ENCODE measurements at places on chromosomes 2 and 18. TPM values are rescaled to one million over a fixed set of nuclear protein-coding genes. Genes with fewer than 3 reads are reported as not detected.
A peak's percentile ranks its signal among the peaks of the same experiment; 100 is the strongest.

ERFE gene
- not detected for total RNA-seq

DNA sequence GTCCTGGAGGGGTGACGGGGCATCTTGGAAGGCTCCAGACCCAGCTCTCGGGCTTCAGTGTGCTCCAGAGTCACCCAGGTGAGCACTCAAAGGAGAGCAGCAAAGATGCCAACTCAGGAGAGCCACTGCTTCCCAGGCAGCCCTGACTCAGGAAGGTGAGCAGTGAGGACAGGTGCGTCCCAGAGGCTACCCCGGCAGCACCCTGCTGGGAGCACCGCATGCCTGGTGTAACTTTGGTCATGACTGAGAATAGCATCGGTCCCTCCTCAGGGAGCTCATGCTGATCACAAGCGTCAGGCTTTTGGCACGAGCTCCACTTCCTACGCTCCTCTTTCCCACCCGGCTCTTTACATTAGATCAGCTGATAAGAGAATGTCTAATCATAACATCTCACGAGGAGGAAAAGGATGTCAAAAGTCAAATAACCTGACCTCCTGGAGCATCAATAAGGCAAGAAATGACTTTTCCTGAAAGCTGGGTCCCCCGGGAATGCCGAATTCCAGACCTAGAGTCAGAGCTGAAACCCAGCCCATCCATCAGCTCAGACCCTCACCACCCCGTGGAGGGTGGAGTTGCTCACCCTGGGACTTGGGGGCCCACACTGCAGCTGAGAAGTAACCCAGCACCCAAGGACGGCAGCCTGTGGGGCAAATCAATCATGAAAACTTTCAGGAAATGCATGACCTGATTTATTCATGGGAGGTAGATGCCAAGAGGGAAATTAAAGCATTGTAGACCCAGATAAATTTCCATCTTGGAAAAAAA, 248.8 kb downstream of the ACKR3 start:
- DNase-seq: no peak

DNA sequence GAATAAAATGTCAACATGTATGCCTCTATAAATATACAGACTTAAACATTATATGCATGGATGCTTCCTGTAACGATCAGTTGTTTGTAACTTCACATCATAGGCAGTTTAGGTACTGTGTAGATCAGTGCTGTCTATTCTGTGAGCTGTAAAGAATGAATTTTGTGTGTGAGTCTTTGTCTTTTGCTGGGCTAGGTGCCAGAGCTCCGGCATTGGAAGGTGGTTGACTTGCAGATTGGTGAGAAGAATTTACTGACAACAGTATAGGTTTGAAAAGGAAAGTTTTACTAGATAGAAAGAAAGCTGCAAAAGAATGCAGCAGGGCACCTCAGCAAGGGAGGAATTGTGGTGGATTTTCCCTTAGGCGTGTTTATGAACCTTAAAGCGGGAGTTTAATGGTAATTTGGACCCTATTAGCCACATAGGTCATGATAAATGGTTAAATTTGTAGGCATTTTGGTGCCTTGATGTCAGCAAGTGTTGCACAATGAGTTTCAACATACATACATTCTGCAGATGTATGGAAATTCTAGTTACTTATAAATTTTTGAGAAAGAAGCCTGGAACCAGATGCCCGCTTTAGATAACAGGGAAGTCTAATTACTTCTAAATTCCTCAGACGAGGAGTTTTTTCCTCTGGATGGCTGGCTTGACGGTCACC, 6.7 kb upstream of the QPCT start:
- DNase-seq: no peak

- peak; percentile 67 for DNase-seq
Measured at GRCh38 chr2:147045113-147045512, 799.7 kb upstream of the ACVR2A start.

DNA sequence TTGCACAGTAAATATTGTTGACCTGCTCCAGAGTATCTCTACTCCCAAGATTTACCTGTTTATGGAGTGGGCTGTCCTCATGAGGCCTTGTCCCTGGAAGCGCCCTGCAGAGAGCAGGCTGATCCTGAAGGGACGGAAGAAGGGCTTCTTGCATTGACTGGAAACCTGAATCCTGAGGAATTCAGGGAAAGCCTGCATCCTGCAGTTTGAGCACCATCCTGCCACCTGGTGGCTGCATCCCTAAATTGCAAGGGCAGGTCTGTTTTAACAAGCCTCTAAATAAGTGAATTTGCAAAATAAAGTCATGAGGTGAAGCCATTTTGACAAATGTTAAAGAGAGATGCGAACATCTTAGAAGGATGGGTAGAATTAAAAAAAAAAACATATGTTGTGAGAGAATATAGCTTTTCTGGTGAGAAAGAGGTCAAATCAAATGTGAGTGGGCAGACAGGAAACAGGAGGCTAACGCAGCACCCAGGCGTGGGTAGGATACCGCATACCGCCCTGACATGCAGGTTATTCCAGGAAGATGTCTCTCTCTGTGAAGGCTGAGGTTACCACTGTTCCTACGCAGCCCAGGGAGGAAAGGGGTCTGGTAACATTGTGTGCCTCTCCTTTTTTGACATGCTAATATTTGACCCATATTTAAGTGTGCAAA, 754.9 kb downstream of the RNF144A start:
- peak; percentile 80 for DNase-seq

DNA sequence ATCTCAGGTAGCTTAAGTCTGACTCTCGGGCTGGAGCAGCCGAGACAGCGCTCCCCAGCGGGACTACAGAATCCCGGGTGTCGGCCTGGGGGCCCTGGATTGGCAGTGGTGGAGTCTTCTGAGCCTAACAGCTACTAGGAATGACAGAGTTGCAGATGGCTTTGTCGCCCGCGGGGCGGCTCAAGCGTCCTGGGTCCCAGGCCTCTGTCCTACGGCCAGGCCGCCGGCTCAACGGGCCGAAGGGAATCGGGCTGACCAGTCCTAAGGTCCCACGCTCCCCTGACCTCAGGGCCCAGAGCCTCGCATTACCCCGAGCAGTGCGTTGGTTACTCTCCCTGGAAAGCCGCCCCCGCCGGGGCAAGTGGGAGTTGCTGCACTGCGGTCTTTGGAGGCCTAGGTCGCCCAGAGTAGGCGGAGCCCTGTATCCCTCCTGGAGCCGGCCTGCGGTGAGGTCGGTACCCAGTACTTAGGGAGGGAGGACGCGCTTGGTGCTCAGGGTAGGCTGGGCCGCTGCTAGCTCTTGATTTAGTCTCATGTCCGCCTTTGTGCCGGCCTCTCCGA, 8.8 kb downstream of the SIX2 start:
- DNase-seq: no peak

- DNase-seq: peak; percentile 9
Measured at GRCh38 chr2:71358931-71359671, 27.5 kb downstream of the ZNF638 start.

- no peak for DNase-seq
Measured at GRCh38 chr2:42245396-42245795, 76.2 kb downstream of the EML4 start.

DNA sequence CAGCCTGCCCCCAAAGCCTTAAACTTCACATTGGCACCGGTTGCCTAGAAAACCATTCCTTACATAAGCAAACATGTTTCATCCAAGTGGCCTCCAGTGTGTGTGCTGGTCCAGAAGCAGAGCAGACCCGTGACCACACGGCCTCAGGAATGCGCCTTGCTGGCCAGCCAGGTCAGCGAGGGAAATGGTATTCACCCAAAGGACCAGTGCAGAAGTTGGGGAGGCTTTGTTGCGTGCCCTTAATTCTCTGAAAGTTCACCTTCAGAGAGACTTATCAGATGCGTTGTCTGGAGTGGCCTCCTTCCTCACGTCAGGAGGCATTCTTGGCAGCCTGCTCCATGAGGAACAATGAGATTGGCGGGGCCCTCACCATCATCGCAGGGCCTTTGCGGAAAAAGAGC, 25.9 kb downstream of the NRP2 start:
- DNase-seq: no peak

GRCh38 chr2:214130114-214130513, 280.7 kb upstream of the VWC2L start:
- DNase-seq: no peak

DNA sequence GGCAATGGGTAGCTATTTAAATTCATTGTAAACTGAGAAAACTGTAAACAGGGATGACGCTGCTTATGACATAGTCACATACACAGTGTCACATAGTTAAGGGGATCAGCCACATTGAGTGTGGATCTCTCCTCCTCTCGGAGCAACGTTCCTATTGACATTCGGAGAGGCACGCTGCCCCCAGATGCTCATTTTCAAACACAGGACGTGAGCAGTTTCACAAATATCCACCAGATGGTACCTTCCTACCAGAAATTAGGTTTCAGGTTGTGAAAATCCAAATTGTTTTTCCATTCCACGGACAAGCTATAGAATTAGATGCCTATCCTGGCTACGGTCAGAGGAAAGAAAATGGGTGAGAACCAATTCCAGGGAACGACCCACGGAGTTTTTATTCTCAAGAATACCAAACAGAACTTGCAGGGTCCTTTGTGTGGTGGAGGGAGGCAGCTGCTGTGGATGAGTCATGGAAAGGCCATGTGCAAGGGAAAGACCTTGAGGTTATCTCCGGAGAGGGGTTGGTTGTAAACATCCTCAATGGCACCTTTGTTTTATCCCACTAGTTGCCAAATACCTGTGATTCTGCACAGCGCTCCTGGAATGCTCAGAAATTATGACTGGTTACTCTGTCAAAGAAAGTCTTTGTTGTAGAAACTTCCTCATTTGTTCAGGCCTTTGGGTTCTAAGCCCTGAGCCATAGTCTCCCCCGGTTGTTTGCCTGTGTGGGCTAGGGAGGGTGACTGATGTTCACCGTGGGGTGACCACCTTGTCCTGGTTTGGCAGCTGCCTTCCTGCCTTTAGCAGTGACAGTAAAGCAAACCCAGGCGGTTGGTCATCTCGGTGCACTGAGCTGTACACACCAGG, 88.0 kb downstream of the ACTR3 start:
- DNase-seq: no peak

DNA sequence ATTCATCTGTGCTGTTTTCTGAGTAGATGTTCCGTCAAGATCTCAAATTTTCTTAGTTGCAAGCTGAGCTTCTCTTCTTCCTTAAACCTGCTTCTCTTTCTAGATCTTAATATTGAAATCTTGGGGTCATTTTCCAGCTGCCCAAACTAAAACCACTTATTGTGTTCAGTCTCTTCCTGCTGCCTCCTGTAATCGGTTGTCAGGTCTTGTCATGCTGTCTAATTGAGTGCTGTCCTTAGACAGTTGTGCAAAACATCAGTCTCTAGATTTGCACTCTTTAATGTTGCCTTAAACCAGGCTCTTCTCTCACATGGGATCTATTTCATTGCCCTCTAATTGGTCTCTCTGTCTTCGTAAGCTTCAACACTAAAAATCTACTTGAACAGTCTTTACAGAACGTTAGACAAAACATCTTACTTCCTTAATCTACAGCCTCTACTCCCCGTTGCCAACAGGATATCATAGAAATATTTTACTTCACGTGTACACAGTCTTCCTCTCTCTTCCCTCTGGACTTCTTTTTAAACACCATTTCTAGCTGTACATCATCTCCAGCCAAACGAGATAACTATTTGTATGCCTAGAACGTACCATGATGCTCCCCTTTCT, 34.9 kb downstream of the GPD2 start:
- DNase-seq: no peak

GRCh38 chr2:121755237-121756111, at the start of gene TSN:
Gene TSN (plus strand): TSS chr2:121755651. CDS start chr2:121755780, 129 bp downstream.
- DNase-seq: peak; percentile 98

Measured in activated naive CD4-positive, alpha-beta T cell treated with anti-CD3 and anti-CD28 coated beads for 36 hours (primary cell).